Stimulated activated CD4-positive, alpha-beta T cell treated with anti-CD3 and anti-CD28 coated beads, TNF-alpha, amount 100 ng/mL, for 24 hours (primary cell): ENCODE measurements at places on chromosomes 13 and 19.

GRCh38 chr13:60000081-60000480 lies 163.6 kb downstream of the DIAPH3 start:
- no peak for DNase-seq

GRCh38 chr19:13029893-13030292 lies 34.6 kb downstream of the NFIX start:
- DNase-seq, result no peak

- peak; percentile 66 for DNase-seq
Observed at GRCh38 chr19:19591133-19591825, 27.2 kb downstream of the PBX4 start.

DNA sequence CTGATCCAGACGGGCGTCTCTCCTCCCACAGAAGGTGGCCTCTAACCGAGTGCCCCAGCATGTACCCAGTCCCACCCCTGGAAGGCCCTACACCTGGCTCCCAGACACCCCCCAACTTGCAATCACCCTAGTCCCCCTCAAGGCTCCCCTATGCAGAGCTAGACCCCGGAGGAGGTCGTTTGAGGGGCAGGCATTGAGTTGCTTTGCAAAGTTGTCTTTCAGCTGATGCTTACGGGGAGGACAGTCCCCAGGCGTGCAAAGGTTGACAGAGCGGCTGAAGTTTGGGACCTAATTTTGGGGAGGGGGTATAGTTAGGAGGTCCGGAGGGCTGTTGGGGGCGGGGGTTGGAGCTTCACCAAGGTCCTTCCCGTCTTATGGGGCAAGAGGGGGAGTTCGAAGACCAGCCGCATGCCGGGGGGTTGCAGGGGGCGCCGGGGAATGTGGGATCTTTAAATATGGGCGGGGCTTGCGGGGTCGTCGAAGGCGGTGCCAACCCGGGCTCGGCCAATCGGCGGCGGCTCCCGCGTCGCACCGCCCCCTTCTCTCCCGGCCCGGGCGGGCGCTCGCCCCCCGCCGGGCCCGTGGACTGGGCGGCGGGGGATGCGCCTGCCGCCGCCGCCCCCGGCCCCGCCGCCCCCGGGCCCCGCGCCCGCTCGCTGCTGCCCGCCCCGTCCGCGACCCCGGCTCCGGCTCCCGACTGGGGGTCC lies at the start of gene KCNN1:
TSS of gene KCNN1 (plus strand) at position 558 of the 707 bp plus-strand sequence. CDS start 6,782 bp downstream, outside the sequence.
- DNase-seq, result no peak

GRCh38 chr19:16113727-16114126 lies 2.0 kb downstream of the RAB8A start:
- no peak for DNase-seq

GRCh38 chr13:41670873-41671443 lies 213.6 kb downstream of the RGCC start:
- DNase-seq, result no peak

GRCh38 chr19:39987596-39987995 lies 9.3 kb upstream of the ZNF546 start:
- DNase-seq, result no peak

GRCh38 chr13:27833206-27833605 lies 40.9 kb downstream of the GSX1 start:
- DNase-seq, result no peak

DNA sequence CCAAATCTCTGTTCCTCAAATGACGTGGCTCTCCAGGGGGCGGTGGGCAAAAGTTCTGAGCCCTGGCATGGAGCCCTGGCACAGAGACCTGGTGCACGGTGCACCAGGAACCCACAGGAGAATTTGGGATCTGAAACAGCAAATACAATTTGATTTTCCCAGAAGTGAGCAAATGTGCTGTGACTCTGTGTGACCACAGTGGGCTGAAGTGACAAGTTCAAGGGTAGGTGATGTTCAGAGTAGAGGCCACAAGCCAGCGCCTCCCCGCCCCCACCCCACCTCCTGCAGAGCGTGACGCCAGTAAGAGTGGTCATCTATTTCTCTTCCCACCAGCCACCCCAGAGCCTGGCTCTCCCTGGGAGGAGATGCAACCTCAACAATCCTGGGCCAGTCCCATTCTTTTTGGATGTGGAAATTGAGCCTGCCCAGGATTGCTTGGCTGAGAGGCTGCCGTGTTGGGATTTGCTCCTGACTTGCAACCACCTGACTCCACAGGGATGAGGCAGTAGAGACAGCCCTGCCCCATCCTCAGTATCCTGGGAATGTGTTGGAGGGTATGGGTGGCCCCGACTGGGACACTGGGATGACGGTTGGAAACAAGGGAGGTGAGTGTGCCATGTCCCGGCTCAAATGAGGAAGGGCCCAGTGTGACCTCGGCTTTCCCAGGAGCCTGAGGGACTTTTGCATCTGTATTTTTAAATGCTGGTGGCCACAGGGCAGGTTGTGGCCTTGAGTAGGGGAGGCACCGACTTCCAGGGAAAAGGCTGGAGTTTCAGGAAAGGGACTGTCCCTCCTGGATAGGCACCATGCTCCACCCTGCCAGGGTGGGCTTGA lies 11.1 kb upstream of the BCL3 start:
- DNase-seq, result no peak

GRCh38 chr19:56837492-56838023 lies 3.0 kb downstream of the PEG3 start:
- DNase-seq, result no peak

DNA sequence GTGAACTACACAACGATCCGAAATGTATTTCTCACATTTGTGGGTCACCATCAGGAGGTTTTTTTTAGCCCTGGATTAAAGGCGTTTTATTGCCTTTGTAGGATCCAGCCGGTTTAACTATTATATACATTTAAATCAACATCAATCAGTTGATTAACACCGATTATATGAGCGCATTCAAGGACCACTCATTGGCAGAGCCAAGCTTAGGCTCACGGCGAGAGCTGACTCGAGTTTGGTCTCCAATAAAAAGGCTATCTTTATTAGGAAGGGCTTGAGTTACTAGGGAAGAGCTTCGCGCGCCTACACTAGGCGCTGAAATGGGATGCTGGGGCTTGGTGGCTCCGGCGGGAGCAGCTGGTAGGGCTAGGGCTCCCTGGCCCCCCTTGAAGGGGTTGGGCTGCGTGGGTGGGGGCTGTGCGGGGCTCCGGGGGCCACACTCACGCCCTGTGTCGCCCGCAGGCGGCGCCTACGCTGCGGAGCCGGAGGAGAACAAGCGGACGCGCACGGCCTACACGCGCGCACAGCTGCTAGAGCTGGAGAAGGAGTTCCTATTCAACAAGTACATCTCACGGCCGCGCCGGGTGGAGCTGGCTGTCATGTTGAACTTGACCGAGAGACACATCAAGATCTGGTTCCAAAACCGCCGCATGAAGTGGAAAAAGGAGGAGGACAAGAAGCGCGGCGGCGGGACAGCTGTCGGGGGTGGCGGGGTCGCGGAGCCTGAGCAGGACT lies 4.2 kb downstream of the PDX1 start:
- no peak for DNase-seq

DNA sequence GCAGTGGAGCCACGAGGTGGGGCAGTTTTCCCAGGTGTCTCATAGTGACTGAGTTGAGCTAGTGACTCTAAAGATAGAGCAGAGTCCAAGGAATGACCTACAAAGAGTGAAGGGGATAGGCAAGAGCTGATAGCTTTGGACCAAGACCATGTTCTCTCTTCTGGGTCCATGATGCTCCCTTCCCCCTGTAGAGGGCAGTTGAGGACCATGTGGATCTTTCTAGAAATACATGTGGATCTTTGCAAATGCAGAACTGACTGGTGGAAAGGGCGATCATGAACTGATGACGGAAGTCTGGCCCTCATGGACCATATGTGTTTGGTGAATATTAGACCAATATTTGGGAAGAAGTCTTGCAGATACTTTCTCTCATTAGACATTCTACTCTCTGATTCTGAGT lies 6.9 kb downstream of the PSG1 start:
- no peak for DNase-seq

GRCh38 chr13:34458756-34459715 lies 483.0 kb upstream of the NBEA start:
- DNase-seq, result no peak

DNA sequence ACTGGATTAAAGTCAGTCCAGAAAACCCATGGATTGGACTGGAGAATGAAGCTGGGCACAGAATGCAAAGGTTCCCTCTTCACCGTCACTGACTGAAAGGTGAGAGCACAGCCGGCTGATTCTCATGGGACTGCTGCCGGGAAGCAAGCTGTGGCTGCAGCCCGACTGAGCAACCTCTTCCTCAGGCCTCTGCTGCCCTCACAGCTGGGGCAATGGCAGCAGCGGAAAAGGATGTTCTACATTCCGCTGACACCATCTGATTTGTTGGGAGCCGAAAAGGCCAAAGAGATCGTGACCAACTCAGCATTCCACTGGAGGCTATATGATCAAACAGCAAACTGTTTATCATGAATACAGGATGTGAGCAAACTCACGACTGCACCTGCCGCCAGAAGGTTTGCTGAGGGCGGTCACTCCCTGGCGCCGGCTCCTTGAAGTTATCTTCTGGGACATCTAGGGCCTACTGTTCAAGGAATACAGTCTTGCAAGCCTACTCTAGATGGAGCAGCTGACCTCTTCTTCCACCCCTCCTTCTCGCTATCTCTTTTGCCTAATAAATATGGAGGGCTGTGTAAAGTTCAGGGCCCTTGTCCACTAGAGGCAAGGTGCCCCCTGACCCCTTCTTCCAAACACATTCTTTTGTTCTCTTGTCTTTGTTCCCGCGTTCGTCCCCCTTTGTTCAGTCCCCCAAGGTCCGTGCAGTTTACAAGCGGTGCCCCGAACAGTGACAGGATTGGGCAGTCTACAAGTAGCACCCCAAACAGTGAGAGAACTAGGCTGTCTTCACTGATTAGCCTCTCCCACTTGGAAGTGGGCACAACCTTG lies 19.6 kb upstream of the SIGLEC6 start:
- no peak for DNase-seq

DNA sequence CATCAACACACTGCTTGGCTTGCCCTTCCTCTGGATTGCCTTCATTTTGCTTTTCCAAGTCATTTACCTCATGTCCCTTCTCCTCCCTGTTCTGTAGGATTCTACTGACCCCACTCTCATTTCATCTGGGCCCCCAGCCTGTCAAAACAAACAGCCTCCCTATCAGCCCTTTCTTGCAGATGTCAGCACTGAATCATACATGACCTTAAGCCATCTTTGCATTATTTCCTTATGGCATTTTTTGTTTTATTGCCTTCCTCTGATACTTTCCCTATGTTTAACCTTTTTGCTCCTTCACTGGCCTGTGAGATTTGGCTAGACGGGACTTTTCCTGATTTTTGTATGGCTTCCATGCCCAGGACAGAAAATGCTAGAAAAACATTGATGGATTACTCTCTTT lies 8.7 kb downstream of the LRCH1 start:
- DNase-seq, result no peak

- DNase-seq, result no peak
Observed at GRCh38 chr13:111852725-111853518, 214.0 kb upstream of the SOX1 start.

DNA sequence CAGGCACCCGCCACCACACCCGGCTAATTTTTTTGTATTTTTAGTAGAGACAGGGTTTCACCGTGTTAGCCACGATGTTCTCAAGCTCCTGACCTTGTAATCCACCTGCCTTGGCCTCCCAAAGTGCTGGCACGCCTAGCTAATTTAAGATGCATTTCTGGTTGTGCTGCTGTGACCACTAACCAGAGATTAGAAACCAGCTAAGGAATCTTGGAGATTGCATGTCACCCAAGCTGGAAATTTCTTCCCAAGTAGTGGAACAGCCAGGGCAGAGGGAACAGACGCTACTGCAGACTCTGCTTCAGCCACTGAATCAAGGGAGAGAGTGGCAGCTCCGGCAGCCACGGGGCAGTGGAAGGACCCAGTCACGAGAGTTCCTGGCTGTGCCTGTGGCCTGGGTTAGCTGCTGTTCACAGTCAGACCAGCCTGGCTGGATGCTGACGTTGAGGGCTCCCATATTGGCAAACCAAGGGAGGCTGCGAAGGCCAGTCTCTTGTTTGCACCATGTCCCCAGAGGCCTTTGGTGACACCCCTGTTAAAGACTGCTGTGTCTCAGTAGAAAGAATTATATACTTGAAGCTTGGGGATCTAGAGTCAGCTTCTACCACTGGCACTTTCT lies 7.9 kb downstream of the TPM4 start:
- no peak for DNase-seq

DNA sequence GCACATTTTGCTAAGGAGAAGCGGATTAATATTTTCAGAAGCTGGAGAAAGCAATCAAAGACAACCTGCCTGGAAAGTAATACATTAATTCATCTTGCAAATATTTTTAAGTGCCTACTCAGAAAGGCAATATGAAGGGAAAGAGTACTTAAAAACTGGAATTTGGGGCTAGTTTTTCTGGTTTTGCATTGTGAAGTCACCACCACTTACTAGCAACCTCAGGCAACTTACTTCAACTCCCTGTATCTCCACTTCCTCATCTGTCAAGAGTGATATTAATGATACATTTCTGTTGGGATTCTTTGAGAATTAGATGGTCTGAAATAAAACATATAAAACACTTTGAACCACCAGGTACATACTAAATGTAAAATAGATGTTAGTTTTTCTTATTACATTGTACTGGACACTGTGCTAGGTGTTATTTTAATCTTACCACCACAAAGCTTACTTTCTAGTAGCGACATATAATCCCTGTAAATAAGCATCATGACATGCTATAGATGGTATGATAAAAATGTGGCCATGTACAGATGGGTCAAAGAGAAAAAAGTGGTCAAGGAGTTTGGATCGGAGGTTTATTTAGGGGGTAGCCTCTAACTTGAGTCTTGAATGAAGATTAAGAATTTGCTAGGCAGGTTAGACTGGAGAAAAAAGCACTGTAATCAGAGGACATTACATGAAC lies 101.2 kb downstream of the SPRY2 start:
- no peak for DNase-seq

DNA sequence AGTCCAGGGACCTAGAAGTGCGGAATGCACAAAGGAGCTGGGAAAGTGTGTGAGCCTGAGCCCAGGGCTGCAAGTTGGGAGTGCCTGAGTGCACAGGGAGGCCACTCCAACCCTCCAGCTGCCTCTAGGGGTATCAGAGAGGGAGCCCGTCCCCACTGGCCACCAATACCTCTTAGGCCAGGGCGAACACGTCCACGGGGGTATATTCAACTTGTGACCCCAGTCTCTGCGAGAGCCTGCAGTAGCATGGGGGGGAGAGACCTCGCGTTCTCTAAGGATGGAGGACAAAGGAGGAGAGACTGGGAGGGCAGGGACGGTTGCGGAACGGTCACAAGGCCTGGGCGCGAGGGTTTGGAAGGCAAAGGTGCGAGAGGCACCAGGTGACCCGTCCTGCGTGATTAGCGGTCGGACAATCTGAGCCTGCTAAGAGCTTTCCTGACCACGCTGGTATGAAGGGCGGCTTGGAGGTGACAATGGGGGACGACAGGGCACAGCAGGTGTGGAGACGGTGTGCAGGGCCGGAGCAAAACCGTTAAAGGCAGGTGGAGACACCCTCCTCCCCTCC lies 676 bp downstream of the CD320 start:
- DNase-seq, result no peak

DNA sequence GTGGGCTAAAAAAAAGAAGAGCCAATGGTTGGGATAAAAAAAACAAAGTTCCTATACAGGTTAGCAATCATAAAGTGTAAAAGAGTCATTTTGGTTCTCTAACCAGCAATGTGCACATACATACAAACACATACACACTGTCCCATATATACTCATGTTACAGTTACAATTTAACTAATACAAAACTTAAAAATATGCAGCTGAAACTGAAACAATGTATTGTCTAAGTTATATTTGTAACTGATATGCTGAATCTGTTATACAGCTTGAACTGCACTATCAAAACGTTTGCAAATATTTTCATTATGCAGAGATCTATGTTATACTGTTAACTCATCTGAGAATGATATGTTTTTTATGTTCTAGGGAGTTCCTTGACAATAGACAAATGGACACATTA lies 173.7 kb downstream of the KLF12 start:
- no peak for DNase-seq

- DNase-seq, result no peak
Observed at GRCh38 chr19:31272583-31273106, 76.6 kb downstream of the TSHZ3 start.

GRCh38 chr19:30111021-30111855 lies 169.2 kb downstream of the URI1 start:
- no peak for DNase-seq
